Myocyte (in vitro differentiated cells): ENCODE measurements at places on chromosomes 5 and 9.

- no peak for DNase-seq
These were observed 367.9 kb downstream of the DIRAS2 start for GRCh38 chr9:90274725-90275124.

DNA sequence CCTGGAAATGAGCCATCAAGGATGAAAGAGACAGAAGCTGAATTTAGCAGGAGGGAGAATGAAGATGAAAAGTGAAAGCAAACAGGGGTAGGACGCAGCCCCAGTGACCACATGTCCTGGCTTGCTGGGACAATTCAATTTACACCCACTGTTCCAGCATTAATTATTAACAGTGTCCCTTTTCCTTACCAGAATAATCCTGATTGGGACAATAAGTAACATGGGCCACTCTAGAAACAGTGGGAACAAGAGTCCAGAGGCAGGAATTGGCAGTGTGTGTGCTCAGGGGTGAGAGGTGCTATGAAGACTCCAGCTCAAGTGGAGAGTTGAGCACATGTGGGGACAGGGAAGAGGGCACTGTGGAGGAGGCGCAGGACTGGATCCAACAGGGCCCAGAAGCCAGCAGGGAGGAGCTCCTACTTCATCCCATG is 147.1 kb downstream of the C5orf15 start:
- peak; percentile 3 for DNase-seq

DNA sequence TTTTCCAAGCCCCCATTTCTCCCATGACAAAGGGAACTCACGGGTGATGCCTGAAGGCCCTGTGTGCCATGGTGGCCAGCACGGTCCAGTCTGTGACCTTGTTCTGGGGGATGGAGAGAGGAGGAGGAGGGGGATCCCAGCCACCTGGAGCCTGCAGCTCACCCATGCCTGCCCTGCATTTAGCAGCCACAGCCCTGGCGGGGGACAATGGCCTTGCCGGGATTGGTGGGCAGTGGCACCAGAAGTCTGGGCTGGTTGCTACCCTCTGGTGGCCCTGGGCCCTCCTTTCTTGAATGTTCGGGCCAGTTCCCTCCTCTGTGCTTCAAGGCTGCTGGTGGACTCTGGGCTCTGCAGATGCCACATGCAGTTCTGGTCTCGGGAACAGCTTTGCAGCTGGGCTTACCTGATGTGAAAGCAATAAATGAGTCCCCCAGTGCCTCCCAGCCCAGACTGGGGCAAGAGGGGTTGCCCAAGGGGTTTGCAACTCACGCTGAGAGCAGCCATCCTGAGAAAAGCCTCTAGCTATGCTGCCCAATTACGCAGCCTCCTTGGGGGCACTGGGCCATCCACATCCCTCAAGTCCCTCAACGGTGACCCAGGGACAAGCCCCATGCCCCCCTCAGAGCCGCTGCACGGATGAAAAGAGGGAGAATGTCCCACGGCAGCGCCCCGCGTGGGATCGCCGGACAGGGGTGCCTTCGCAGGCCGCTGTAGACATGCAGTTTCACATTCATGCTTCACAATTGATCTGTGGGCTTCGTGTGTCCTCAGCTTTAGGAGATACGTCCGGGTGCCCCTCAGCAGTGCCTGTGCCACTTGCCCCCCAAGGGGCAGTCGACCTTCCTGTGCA is 49.2 kb upstream of the FCN1 start:
- DNase-seq, result no peak

DNA sequence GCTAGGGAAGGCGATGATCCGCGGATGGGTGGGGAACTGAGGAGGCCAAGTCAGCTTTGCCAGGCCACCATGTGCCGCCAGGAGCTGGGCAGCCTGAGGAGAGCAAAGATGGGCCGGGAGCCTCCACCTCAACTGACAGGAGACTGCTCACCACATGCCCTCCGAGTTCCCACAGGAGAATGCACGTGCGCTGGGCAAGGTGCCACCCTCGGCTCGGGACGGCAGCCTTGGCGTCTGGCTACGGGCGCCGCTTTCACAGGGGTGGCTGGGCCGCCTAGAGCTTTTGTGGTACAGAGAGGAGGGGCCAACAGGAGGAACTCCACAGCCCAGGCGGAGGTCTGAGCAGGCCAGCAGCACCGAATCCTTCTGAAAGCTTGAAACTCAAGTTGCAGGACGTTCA is 5.3 kb upstream of the TBC1D9B start:
- DNase-seq, result peak; percentile 25

DNA sequence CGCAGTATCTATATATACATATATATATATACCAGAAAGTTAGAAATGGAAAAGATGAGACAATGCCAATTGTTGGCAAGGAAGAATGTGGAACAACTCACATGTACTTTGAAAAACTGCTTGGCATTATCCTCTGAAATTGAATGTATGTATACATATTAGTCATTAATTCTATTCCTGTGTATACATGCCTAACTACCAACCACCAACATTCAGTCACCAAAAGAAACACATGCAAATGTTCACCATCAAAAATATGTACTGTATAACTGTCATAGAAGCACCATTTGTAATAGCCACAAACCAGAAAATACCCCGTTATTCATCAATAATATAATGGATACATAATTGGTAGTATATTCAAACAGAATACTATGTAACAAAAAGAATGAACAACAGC is 330.2 kb upstream of the GRAMD2B start:
- no peak for DNase-seq

DNA sequence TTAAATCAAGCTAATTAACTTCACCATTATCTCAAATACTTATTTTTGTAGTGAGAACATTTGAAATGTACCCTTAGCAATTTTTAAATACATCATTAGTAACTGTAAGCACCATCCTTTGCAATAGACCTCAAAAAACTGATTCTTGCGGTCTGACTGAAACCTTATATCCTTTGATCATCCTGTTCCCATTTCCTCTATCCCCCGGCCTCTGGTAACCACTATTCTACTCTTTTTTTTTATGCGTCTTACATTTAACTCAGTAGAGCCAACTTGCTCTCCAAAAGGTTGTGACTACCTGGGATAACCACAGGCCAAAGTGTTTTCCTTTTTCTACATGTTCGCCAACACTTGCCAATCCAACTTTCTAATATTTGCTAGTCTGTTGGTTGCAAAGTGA is 106.1 kb downstream of the IRX1 start:
- DNase-seq, result no peak
